ENCODE measurements at places on chromosomes 6 and 20. TPM values are rescaled to one million over a fixed set of nuclear protein-coding genes. Genes with fewer than 3 reads are reported as not detected.

DNA sequence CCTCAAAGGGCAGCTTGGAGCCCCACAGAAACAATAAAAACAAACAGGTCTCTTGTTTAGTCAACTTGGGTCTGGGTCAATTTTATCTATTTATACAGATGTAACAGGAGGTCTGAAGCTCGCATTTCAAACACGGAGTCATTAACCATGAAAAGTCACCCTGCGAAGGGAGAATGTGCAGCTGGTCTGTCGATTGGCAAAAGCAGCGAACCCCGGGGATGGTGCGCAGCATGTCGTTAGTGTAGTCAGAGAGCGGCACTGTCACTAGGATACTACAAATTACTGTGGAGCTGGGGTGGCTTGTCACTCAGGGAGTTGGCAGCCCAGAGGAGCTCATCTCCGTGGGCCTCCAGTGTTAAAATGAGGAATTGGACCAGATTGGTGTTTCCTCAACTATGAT lies 190.4 kb upstream of the ARG1 start:
- H3K27me3 ChIP-seq, result no peaks in the 10 kb centered on the region
- no peaks in the 10 kb centered on the region for H3K4me1 ChIP-seq
- no peak overlapping the region for H3K4me3 ChIP-seq
- no peak for DNase-seq

The RBPJL gene
- 270 TPM for total RNA-seq

- no peak overlapping the region for H3K27ac ChIP-seq
- DNase-seq, result no peak
Observed at GRCh38 chr6:149871182-149871581, 7.0 kb upstream of the LRP11 start.

- H3K27me3 ChIP-seq, result no peaks in the 10 kb centered on the region
- H3K36me3 ChIP-seq, result no peaks in the 10 kb centered on the region
- no peak for DNase-seq
- no peak within 1 kb of the TSS for H3K4me3 ChIP-seq
- H3K4me1 ChIP-seq, result peaks cover 4% of the 10 kb centered on the region
Observed at GRCh38 chr6:32151863-32152768, at the start of gene PRRT1. Gene PRRT1, minus strand, starts transcription at chr6:32151939. Its CDS starts 112 bp downstream, at chr6:32151827.

DNA sequence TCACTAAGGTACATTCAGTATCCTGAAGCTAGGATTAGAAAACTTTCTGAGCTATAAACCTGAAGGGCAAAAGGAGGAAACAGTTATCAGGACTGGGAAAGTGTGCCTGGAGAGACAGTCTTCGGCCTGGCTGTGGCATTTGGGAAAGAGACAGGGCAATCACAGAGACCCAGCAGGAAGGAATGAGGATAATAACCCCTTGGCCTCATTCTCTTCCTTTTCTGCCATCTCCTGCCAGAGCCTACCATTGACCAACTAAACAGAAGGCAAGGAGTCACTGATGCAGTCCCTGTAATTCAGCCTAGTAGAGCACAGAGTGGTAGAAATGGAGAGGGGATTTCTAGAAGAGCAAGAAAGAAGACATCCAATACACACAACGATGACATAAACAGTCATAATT lies 359.4 kb downstream of the HDGFL1 start:
- H3K27me3 ChIP-seq, result no peaks in the 10 kb centered on the region
- no peak overlapping the region for H3K4me3 ChIP-seq
- peaks cover 3% of the 10 kb centered on the region for H3K4me1 ChIP-seq
- no peaks in the 10 kb centered on the region for H3K36me3 ChIP-seq
- peak overlapping the region; percentile 10 for H3K27ac ChIP-seq

The TNF gene
- not detected for total RNA-seq

DNA sequence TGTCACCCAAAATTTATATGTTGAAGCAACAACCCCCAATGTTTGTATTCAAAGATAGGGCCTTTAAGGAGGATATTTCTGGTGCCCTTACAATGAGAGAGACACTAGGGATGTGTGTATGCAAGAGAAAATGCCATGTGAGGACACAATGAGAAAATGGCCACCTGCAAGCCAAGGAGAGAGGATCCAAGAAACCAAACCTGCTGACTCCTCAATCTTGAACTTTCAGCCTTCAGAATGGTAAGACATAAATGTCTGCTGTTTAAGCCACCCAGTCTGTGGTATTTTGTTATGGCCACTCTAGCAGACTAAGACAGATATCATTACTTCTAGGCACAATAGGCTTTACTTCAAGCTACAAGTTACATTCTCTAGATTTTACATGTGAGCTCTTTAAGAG lies 1145.1 kb upstream of the MAP3K7 start:
- H3K36me3 ChIP-seq, result no peaks in the 10 kb centered on the region
- DNase-seq, result no peak
- no peaks in the 10 kb centered on the region for H3K27me3 ChIP-seq
- no peak overlapping the region for H3K4me3 ChIP-seq

- H3K4me1 ChIP-seq, result no peaks in the 10 kb centered on the region
- H3K36me3 ChIP-seq, result no peaks in the 10 kb centered on the region
- H3K27me3 ChIP-seq, result no peaks in the 10 kb centered on the region
- no peak for DNase-seq
- no peak overlapping the region for H3K27ac ChIP-seq
Observed at GRCh38 chr20:64219202-64219601, 36.3 kb upstream of the PCMTD2 start.

The OR2H1 gene
- not detected for total RNA-seq

The THBD gene
- total RNA-seq, result 3.9 TPM

DNA sequence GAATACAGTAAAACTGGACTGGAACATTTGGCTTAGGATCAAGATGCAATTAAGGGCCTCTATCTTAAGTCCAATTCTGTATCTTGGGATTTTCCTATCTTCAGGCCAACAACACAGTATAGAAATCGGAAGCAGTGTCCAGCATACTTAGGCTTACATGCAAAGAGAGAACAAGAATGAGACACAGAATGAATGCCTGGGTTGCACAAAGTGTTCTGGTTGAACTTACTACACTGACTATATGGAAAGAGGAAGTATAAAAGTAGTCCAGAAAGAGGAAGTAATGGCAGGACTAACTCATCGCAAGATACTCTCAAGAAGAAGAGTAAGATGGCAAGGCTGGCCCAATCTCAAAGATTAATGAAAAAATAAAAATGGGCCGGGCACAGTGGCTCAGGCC lies 87.6 kb downstream of the BTBD9 start:
- H3K27me3 ChIP-seq, result no peaks in the 10 kb centered on the region
- no peaks in the 10 kb centered on the region for H3K4me1 ChIP-seq
- H3K4me3 ChIP-seq, result no peak overlapping the region

- no peak overlapping the region for H3K27ac ChIP-seq
- H3K36me3 ChIP-seq, result no peaks in the 10 kb centered on the region
- no peak overlapping the region for H3K4me3 ChIP-seq
- no peaks in the 10 kb centered on the region for H3K27me3 ChIP-seq
- DNase-seq, result no peak
Observed at GRCh38 chr6:165184192-165184979, 125.0 kb downstream of the C6orf118 start.

The LMBRD1 gene
- 38.5 TPM for total RNA-seq

GRCh38 chr6:129242546-129242945 lies 359.6 kb downstream of the LAMA2 start:
- H3K27ac ChIP-seq, result no peak overlapping the region
- no peak for DNase-seq
- H3K36me3 ChIP-seq, result no peaks in the 10 kb centered on the region
- H3K27me3 ChIP-seq, result no peaks in the 10 kb centered on the region
- H3K4me3 ChIP-seq, result no peak overlapping the region
- no peaks in the 10 kb centered on the region for H3K4me1 ChIP-seq

- no peaks in the 10 kb centered on the region for H3K36me3 ChIP-seq
- no peaks in the 10 kb centered on the region for H3K4me1 ChIP-seq
- H3K4me3 ChIP-seq, result no peak overlapping the region
- no peaks in the 10 kb centered on the region for H3K27me3 ChIP-seq
Observed at GRCh38 chr6:132259070-132259469, 142.2 kb downstream of the MOXD1 start.

The TCP11 gene
- total RNA-seq, result not detected

The SYNDIG1 gene
- total RNA-seq, result 0.22 TPM

The TRDN gene
- total RNA-seq, result not detected

The GLP1R gene
- 8.5 TPM for total RNA-seq

The SAPCD1 gene
- total RNA-seq, result not detected

The HLA-G gene
- total RNA-seq, result 0.28 TPM

The RIMS4 gene
- not detected for total RNA-seq

Data from pancreas (tissue), 10 donors.